ENCODE measurements at places on chromosomes 16 and 17.

DNA sequence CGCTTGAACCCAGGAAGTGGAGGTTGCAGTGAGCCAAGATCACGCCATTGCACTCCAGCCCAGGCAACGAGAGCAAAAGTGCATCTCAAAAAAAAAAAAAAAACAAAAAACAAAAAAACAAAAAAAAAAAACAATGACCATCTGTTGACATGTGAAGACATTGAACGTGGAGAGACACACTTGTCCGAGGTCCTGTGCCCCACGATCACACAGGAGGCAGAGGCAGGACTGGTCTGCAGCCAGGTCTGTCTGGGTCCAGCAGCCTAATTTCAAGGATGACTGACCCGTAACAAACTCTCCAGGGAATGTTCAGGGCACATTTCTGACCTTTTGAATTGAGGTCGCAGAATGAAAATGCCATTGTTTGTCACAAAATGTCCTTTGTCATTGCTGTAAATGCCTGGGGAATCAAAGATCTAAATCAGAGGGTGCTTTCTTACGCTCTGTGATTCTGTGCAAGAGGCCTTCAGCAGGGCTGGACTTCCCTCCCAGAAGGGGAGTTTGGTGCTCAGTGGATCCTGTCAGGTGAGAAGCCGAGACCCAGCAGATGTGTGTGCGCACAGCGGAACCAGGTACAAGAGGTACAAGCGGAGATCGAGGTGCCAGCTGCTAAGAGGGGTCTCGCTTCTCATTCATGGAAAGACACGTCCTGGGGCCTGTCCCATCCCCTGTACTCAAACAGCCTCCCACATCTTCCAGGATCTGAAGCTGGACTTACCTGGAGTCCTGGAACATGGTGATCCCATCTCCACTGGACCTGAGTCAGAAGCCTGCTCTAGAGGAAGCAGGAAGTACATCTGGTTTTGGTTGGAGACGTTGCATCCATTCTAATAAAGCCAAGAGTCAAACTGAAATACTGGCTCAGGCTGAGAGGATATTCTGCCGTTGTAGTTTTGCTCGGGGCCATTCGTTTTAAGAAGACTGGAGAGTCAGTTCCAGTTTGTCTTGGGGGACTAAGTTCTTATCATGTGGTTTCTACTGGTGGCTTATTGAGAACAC lies 95.8 kb downstream of the IRF8 start:
- no peak for DNase-seq

GRCh38 chr17:4261452-4261851 lies 2.3 kb downstream of the ANKFY1 start:
- no peak for DNase-seq

GRCh38 chr17:40093580-40094201 lies 6.7 kb downstream of the NR1D1 start:
- no peak for DNase-seq

GRCh38 chr17:64145375-64145750 lies 15.4 kb upstream of the ERN1 start:
- DNase-seq, result no peak

DNA sequence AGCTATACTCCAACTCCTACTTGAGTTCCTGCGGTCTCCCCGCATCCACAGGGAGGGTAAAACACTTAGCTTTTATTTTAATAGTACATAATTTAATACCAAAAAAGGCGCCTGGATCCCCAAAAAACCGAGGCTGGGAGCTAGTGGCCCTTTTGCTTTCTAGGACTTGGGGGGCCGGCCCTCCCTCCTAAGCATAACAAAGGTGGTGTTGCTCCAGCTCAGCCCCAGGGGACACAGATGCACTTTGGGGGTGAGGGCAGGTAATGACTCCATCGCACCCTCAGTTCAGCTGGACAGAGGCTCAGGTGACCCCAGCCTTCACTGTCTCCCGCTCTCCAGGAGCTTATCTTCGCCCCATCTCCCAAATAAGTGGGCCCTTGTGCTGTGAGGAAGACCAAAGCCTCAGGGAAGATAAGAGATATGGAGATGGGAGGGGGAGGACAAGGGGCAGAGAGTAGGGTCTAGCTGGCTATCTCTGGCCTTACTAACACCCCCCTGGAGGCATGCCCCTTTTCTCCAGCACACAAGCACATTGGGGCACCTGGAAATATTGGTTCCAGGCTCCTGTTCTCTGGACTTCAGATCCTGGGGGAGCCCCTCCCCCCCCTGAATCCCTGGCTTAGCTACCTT lies 2.8 kb upstream of the NHERF1 start:
- no peak for DNase-seq

DNA sequence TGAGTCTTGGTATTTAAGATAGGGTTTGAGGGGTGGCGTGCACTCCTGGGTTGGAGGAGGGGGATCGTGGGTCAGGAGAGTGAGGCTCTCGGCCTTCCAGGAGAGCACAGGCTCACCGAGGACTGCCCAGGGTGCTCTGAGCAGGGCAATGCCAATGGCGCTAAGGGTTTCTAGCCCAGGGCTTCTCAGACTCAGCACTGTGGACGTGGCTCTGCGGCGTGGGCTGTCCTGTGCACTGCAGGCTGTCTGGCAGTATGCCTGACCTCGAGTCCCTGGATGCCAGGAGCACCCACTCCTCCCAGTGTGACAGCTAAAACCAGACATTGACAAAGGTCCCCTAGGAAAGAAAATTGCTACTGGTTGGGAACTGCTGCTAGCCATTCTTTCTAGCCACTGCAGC lies 37.2 kb upstream of the ENDOV start:
- DNase-seq, result no peak

- peak; percentile 61 for DNase-seq
These were observed 2.2 kb upstream of the EFTUD2 start for GRCh38 chr17:44901411-44901921.
